ENCODE measurements at places on chromosomes 1 and 21.

- peak; percentile 50 for DNase-seq
Measured at GRCh38 chr1:240189386-240189989, 97.8 kb downstream of the FMN2 start.

GRCh38 chr1:39462074-39462473 lies 29.4 kb upstream of the BMP8A start:
- DNase-seq = peak; percentile 28

DNA sequence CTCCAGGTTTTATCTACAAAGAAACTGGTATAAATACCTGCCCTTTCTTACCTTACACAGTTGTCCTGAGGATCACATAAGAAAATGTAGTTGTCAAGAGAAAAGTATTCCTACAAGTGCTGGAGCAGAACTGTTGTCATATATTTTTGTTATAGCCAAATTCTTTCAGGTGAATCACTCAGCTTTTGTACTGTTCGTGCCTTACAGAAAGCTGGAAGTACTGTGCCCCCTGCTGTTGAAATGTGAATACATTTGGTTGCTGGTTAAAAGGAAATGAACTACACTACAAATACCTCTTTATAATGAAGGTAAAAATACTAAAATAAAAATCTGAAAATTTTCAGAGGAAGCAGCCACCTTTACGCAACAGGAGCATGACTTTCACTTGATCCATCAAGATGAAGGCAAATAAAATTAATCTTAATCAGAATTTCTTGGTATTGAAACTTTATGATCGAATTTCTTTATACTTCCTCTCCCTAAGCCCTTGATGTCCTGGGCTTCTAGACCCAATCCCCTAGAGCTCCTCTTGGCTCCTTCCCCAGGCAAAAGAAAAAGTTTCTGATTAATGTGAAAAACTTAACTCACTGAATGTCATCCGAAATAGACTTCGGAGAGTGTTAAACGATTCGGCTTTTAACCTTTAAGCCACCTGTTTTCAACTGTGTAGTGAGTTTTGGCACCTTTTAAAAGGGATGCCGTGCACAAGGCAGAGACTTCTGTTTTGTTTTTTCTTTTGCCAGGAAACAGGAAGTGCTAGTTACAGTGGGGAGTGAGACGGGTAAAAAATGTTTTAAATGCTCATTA lies 12.5 kb downstream of the CHML start:
- DNase-seq = peak; percentile 85

GRCh38 chr1:209208648-209209047 lies 374.9 kb upstream of the CAMK1G start:
- DNase-seq = peak; percentile 75

- peak; percentile 72 for DNase-seq
Measured at GRCh38 chr21:35528116-35529042, 479.3 kb upstream of the RUNX1 start.

DNA sequence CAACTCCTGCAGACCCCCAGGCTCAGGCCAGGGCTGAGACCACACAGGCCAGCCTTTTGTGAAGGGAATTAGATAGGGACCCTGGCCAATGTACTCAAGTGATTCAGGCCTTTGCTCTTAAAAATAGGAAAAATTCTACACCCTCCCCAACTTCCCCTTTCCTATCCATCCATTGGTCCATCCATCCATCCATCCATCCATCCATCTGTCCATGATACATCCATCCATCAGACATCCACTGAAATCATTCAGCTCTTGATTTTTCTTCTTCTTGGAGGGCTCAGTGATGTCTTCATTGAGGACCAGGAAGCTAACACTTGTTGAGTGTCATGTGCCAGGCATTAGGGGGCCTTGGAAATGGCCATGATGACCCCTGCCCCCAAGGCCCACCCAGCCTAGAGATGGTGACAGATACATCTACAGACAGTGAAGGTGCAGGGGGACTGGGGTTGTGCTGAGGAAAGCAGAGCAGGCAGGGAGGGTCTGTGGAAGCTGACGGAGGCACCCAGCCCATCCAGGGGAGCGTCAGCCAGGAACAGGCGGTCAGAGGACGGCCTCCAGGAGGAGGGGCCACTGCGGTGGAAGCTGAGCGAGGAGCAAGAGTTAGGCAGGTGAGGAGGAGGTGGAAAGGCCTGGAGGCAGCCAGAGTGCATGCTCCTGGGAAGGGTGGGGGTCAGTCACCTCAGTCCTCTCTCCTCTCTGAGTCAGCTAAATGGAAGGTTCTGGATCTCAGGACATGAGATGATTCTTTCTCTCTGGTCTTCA lies 81.9 kb downstream of the EPHB2 start:
- peak; percentile 31 for DNase-seq

GRCh38 chr1:188949701-188950100 lies 1528.0 kb downstream of the BRINP3 start:
- peak; percentile 1 for DNase-seq

- DNase-seq = peak; percentile 61
Measured at GRCh38 chr1:211511947-211512346, 20.0 kb upstream of the RD3 start.

DNA sequence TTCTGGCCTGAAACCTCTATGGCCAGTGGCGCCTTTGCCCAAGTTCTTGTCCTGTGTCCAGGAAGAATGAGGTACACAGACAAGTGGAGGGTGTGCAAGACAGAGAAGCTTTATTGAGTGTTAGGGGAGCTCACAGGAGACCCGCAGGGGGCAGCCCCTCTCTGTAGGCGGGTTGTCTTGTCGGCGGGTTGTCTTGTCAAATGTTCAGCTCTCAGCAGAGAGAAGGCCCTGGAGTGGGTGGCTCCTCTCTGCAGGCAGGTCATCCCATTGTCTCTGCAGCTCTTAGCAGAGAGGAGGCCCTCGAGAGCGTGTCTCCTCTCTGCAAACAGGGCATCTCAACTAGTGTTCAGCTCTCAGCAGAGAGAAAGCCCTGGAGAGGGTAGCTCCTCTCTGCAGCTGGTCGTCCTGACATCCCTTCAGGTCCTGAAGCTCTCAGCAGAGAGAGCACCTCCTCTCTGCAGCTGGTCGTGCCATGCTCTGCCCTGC lies 11.0 kb downstream of the COL6A2 start:
- DNase-seq = no peak

GRCh38 chr1:209354111-209354839 lies 229.2 kb upstream of the CAMK1G start:
- peak; percentile 90 for DNase-seq

GRCh38 chr1:118744420-118744819 lies 243.7 kb downstream of the TBX15 start:
- no peak for DNase-seq

DNA sequence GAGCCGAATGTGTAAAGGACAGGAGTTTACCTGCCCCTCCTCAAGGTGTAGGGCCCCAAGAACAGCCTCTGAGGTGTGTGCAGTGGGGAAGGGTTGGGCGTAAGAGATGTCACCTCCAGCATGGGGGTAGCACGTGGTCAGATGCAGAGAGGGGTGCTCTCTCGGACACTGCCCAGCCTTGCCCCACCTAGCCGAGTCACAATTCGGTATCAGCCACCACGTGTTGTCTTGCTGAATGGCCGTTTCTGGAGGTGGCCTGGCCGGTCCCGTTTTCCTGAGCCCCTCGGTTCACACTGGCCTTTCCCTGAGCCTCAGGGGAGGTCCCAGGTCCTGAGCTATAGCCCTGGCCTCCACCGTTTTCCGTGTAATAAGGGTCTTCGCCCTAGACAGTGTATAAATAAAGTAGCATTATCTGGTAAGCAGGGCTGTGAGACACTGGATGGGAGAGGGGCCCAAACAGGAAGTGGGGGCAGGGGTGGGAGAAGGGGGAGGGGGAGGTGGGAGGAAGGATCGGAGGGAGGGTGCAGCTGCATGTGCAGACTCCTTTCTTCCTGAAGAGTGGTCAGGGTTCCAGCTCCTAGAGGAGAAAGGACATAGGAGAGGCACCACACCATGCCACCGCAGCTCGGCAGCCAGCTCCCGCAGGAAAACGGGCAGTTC lies 23.3 kb downstream of the CD34 start:
- no peak for DNase-seq

GRCh38 chr1:21293537-21294265 lies 3.4 kb upstream of the ECE1 start:
- no peak for DNase-seq

GRCh38 chr1:24266398-24266941 lies 52.7 kb upstream of the GRHL3 start:
- peak; percentile 100 for DNase-seq

DNA sequence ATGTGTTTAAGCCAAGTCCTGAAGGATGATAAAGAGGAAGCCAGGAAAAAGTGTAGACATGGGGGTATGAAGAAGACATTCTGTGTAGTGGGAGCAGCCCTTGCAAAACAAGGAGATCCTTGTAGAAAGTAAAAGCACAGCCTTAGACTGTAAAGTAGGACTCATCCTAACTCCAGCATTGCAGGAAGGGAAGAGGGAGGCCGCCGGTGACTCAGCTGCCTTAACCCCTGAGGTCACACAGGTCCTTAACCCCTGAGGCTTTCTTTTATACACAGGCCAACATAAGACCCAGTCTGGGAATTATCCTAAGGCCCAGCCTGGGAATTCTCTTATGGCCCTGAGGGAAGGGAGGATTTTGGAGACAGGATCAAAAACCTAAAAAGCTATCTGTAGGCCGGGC lies 18.0 kb downstream of the PGM1 start:
- DNase-seq = peak; percentile 53

GRCh38 chr21:34668803-34669148 lies at the start of gene CLIC6:
Gene CLIC6 (plus strand): TSS chr21:34668994. CDS start chr21:34669389, 395 bp downstream.
- no peak for DNase-seq

DNA sequence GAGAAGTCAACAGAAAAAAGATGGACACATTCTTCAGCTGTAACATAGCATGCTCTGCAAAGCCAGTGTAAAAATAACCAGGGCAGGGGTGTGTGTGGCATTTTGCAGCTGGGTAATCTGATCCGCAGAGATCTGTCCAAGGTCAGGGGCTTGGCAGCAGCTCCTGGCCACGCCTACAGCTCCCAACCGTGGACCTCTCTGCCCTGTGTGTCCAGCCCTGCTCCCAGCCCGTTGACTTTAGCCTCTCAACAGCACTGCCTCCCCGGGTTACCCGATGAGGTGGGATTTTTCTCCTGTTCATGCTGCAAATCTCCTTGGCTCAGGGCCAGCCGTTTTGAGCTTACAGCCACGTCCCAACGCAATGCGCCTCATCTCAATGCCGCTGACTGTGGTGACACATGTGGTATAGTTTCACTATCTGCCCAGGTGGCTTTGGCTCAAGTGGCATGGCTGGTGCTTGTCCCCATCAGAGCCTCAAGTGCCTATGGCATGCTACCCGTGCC lies 68.1 kb downstream of the VWA5B1 start:
- DNase-seq = peak; percentile 24

DNA sequence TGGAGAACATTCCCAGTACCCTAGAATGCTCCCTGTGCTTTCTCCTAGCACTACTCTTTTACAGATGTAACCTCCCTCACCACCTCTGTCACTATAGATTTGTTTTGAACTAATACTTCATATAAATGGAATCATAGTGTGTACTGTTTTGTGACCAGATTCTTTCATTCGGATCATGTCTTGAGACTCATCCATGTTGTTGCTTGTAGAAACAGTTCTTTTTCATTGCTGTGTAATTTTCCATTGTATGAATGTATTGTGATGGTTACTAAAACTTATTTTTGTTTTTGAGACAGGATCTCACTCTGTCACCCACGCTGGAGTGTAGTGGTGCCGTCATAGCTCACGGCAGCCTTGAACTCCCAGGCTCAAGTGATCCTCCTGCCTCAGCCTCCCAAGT lies 2.7 kb downstream of the MAST2 start:
- no peak for DNase-seq

- no peak for DNase-seq
Measured at GRCh38 chr1:16903458-16903796, 7.6 kb downstream of the RNU1-2 start.

- no peak for DNase-seq
Measured at GRCh38 chr1:190688096-190688495, 210.4 kb upstream of the BRINP3 start.

GRCh38 chr1:1683104-1683905 lies 9.3 kb downstream of the SLC35E2B start:
- DNase-seq = no peak

- no peak for DNase-seq
Measured at GRCh38 chr1:32924881-32925344, 23.7 kb upstream of the TMEM54 start.

- DNase-seq = peak; percentile 97
Measured at GRCh38 chr1:116122955-116123757, 12.0 kb downstream of the MAB21L3 start.

DNA sequence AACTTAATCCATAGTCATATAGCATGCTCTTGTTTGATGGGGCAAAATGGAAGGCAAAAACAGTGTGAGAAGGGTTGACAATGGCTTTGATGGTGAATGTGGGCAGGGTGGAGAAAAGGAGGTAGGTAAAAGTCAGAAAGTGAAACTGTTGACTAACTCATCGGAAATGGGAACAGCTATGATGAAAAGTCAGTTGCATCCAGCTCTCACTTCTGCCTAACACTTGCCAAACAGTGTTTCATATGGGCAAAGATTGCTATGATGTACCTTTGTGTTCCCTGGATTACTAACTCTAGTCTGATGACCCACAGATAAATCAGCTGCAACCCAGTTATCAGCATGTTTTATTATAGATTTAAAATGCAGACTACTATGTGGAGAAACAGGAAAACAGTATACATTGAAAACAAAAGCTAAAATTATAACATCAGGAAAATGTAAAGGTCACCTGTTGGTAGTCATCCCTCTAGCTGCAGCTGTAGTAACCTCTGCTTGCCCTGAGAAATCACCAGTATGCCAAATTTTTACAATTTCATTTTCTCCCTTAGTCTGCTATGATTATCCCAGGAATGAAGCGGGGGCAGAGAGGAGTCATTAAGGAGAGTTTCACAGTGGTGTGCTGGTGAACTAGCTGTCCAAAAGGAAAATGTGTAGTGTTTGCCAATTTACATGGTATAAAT lies 11.7 kb downstream of the TNFSF18 start:
- DNase-seq = no peak

- DNase-seq = no peak
Measured at GRCh38 chr1:19547814-19548213, 62.5 kb upstream of the CAPZB start.

DNA sequence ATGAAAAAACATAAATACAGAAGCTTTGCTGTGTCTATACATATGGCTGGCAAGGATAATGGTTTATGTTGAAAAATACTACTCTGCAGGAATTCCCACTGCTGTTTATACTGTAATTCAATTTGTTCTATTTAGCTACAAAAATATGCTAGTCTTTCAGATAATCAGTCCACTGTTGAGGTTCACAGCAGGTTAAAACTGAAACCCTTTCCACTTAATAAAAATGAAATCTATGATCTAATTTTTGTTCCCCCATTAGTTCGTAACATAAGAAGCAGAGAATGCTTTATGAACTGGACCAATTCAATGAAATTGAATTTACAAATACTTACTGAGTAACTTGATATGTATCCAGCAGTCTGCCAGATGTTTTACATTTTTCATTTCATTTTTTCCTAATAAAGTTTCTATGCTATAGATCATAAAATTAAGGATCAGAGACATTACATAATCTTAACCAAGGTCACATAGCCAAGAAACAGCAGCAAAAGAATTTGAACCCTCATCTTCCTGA lies 360.1 kb upstream of the BEND5 start:
- no peak for DNase-seq
